ENCODE measurements at places on chromosomes 3 and 15.

- DNase-seq, result no peak
These were observed 129.0 kb downstream of the RPL22L1 start for GRCh38 chr3:170740726-170741591.

DNA sequence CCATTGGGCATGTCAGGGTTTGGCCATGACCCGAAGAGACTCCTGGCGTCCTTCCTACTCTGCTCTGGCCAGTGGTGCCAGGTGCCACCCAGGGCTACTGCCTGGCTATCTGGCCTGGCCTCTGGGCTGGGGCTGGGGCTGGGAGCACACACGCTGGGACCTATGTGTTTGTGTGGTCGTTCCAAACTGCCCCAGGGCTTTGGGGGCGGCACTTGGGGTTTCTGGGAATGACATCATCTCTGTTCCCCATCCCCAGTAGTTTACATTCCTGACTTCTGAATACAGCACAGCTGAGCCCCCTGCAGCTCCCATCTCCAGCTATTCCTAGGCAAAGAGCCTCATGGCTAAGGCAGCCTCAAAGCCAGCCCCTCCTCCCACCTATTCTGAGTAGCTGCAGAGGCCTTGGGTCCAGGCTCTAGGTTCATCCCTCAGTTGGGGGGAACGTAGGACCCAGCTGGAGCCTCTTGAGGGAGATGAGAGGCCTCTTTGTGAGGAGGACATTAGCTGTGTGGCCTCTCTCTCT is 24.3 kb downstream of the PLEKHO2 start:
- no peak for DNase-seq

- no peak for DNase-seq
These were observed 83.3 kb downstream of the FGF7 start for GRCh38 chr15:49506341-49506740.

- DNase-seq, result no peak
These were observed 34.7 kb upstream of the RBP1 start for GRCh38 chr3:139574026-139574947.

DNA sequence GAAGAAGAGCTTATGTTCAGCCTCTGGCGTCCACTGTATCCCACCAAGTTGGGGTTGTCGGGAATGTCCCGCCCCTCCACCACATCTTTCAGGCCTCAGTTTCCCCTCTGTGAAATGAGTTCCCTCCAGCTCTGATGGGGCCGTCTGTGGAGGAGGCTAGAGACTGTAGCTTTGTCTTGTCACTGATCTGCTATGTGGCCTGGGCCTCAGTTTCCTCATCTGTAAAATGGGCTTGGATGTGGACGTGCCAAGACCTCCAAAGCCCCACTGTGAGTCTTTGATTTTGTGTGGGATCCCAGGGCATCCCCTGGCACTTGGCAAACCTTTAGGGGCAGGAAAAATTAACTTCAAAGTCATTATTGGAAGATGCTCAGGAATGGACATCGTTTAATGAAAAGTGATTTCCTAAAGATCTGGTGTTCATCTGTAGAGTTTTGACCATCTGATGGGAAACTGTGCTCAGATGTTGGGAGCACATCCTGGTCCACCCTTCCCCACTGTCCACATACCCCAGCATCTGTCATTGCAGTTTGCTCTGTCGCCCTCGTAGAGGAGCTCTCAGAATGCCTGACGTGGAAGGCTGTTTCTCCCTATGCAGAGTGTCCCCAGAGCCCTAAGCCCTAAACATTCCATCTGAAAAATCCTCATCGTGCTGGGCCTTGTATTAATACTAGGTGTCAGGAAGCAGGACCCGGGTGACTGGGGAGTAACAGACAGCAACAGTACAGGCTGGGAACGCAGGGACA is 28.5 kb downstream of the SLC6A6 start:
- no peak for DNase-seq

GRCh38 chr3:12473511-12473910 is 10.8 kb upstream of the TSEN2 start:
- no peak for DNase-seq

DNA sequence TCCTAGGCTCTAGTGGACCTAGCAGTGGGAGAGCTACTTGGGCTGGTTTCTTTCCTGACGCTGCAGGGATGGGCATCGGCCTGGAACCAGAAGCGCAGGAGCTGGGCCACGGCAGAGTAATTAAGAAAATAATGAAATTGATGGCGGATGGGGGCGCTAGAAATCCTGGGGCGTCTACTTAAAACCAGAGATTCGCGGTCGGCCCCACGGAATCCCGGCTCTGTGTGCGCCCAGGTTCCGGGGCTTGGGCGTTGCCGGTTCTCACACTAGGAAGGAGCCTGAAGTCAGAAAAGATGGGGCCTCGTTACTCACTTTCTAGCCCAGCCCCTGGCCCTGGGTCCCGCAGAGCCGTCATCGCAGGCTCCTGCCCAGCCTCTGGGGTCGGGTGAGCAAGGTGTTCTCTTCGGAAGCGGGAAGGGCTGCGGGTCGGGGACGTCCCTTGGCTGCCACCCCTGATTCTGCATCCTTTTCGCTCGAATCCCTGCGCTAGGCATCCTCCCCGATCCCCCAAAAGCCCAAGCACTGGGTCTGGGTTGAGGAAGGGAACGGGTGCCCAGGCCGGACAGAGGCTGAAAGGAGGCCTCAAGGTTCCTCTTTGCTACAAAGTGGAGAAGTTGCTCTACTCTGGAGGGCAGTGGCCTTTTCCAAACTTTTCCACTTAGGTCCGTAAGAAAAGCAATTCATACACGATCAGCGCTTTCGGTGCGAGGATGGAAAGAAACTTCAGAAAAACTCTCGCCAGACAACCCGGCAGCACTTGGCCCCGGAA is 6.1 kb downstream of the SOX14 start:
- no peak for DNase-seq

GRCh38 chr15:52352086-52352485 is 56.5 kb upstream of the MYO5C start:
- no peak for DNase-seq

- DNase-seq, result no peak
These were observed 10.9 kb downstream of the STRIT1 start for GRCh38 chr3:155282385-155283091.

GRCh38 chr3:129636082-129636481 is 29.6 kb upstream of the PLXND1 start:
- no peak for DNase-seq

- no peak for DNase-seq
These were observed 12.4 kb upstream of the NFKBIZ start for GRCh38 chr3:101836652-101837598.

GRCh38 chr3:57992452-57993213 is 15.6 kb upstream of the FLNB start:
- no peak for DNase-seq

GRCh38 chr15:70002897-70003296 is 94.8 kb downstream of the TLE3 start:
- no peak for DNase-seq

GRCh38 chr3:134086616-134087015 is 56.9 kb upstream of the SLCO2A1 start:
- DNase-seq, result no peak

- peak; percentile 69 for DNase-seq
These were observed 29.5 kb upstream of the VEPH1 start for GRCh38 chr3:157532529-157533297.

GRCh38 chr15:95760508-95760907 is 570.0 kb upstream of the NR2F2 start:
- DNase-seq, result no peak

DNA sequence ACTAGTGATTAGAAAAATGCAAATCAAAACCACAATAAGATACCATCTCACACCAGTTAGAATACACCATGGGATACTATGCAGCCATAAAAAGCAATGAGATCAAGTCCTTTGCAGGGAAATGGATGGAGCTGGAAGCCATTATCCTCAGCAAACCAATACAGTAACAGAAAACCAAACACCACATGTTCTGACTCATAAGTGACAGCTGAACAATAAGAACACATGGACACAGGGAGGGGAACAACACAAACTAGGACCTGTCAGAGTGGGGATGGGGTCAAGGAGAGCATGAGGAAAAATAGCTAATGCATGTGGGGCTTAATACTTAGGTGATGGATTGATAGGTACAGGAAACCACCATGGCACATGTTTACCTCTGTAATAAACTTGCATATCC is 36.0 kb upstream of the CCNL1 start:
- DNase-seq, result no peak

- DNase-seq, result no peak
These were observed 65.8 kb downstream of the IQSEC1 start for GRCh38 chr3:13007251-13007941.

DNA sequence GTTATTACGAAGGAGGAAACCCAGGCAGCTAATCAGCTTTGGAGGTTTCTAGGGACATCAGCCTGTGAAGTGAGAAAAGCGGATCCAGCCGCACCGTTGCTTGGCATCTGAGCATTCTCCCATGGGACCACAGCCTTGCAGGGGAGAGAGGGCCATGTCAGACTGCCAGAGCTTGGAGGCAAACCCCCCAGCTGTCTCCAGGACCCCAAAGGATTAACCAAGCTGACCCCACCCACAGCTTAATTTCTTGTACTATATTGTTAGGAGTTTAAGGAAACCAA is 5.1 kb downstream of the IGDCC3 start:
- peak; percentile 72 for DNase-seq

DNA sequence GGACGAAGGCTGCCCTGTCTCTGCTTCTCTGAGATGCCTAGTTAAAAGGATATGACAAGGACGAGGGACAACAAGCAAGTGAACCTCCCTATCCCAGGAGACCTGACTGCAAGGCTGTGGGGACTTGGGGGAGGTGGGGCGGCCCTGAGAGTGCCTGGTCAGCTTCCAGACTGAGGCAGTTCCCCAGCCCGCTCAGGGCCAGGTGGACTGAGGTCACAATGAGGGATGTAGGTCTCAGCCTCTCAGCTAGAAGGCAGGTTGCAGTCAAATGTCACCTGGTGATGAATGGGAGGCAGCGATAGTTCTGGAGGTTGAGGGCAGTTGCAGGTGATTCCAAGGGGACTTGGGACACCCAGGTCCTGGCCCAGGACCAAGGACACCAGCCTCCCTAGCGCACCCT is 30.6 kb downstream of the TKT start:
- DNase-seq, result no peak

GRCh38 chr3:193906849-193907410 is 229.0 kb upstream of the HES1 start:
- DNase-seq, result no peak

DNA sequence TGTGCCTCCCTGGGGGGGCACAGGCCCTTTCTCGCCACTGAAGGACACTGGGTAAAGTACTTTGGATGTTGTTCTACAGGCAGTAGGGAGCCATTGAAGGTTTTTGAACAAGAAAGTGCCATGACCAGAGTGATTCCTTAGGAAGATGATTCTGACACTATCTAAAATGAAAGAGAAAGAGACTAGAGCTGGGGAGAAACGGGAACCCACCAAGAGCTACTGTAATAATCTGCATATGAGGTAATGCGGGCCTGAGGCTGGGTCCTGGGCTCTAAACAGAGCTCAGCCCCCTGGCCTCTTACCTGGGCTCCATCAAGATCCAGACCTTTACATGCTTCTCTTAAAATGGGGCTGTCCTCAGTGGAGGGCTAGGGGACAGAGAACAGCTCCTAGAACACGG is 24.9 kb downstream of the GRK7 start:
- DNase-seq, result no peak

GRCh38 chr3:33117461-33117860 is 3.6 kb downstream of the CRTAP start:
- DNase-seq, result no peak

DNA sequence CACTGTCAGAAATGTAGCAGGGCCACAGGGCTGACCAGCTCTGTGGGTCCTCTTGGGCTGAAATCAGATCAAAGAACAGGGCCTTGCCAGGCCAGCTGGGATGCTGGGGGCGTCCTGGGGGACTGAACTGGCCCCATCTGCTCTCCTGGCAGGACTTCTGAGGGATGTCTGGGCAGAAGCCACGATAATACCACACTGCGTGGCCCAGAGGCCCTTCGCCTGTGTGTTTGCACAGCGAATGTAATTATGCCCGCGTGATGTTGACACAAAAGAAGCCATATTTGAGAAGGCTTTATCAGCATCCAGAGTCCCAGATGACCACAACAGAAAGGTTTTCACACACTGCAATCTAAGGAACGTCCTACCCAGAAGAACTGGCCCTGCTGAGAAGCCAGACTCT is 174.0 kb downstream of the RAB11A start:
- DNase-seq, result no peak

DNA sequence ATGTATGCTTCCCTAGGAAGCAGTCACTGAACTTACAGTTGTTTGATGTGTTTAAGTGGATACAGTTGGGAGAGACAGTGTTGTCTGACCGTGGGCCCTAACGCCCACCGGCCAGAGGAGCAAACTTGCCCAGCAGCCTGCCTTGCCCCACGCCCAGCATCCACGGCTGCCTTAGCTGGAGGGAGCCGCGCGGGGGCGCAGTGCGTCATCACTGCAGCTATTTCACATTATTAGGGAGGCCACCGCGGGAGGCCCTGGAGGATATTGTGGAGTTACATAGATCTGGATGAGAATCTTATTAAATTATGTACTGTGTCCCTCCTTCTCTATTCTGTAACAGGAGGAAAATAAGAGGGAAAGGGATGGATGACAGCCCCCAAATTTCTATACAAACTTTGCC is 267.2 kb downstream of the GABRG3 start:
- no peak for DNase-seq

DNA sequence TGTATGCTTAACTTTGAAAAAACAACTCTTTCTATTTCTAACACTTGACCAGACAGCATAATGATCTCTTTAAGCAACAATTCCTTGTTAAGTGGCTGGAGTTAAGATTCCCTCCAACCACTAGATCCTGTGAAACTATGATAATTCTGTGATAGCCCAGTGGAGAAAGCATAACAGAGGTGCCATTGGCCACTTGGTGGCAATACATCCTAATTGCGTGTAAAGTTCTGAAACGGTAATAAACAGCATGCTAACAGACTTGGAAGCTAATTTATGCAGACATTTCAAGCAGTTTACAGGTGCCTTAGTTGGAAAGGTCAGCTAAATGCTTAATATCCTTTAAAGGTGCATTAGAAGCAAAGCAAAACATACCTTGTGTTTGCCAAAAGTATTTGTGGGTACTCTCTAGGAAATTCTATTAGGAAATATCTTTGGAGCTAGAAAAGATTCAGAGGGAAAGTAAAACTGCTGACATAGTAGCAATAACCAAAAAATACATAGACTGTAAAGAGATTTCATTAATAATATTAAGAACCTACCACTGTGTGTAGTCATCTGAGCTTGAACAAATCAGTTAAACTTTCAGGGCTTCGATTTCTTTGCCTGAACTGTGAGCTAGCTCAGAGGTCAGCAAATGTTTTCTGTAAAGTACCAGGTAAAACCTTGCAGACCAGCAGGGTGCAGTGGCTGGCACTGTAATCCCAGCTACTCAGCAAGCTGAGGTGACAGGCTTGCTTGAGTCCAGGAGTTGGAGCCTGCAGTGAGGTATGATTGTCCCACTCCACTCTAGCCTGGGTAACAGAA is 19.0 kb upstream of the CSTA start:
- DNase-seq, result no peak

DNA sequence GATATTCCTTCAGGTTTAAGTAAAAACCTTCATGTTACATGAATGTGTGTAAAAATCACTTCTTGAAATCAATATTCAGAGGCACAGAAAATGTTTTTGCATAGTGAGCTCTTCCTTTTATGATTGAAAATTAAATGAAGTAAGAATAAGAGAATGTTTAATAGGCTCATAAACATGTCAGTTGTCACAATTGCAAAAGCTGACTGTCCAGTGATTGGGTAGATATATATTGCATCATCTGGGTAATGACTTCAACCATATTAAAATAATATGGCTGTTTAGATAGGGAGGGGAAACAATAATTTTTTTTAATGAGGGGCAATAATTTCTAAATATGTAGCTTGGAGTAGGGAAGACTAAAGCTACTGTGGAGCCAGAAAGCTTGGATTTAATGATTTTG is 529.8 kb upstream of the GOLIM4 start:
- no peak for DNase-seq

Measured in NCI-H526 treated with DMSO at 0.1 percent for 48 hours (cell line).